NCI-H460 (cell line): ENCODE measurements at places on chromosomes 6 and 20.

- no peak for DNase-seq
Observed at GRCh38 chr6:1917626-1918371, 308.1 kb downstream of the FOXC1 start.

DNA sequence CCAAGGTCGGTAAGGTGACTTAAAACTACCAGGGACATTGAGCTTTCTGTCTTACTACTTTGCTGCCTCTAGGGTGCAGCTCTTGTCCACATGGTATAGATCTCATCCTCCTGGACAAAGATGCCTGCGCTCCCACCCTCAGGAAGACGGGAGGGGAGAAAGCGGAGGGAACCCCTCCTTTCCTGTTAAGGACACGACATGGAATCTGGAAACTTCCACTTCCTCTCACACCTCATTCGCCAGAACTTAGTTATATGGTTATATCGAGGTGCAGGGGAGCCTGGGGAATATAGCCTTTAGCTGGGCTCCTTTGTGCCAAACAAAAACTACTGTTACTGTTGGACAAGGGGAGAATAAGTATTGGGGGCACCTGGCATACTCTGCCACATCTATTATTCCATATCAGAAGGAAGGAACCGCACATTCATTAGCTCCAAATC, 224.3 kb upstream of the TSHZ2 start:
- no peak for DNase-seq

DNA sequence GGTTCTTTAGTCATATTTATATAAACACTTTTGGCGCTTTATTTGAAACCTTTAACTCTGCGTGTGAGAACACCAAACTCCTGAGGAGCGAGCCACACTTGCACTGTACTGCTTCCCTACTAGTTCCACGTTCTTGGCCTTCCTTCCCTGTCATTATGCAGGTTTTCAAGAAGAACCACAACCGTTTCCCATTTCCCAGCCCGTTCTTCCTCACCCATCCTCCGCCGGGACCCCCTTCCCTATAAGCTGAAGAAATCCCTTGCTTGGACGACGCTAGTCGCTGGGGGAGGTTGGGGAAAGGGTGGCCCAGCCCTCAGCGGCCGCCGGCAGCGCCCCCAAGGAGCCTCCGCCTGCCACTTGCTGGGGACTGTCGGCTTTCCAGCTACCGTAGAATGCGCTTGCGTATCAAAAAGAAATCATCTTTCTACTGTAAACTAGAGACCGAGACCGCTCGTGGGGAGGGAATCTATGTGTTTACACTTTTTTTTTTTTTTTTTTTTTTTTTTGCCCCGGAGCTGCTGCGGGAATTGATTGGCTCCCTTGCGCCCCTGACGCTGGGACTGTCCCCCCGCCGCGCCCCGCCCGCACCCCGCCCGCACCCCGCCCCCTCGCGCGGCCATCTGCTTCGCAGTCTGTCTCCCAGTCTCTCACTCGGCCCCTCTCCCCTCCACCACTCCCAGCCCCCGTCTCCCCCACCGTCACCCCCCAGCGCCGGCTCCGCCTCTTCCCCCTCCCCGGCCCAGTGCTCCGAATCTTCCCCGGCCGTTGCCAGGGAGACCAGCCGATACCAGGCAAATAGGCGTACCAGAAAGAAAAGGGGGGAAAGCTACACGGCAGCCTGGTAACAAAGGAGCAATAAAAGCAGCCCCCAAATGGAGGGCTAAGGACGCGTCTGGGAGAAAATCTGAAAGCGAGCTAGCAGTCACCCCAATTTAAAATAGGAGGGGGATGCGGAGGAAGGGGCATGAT, 2.3 kb upstream of the MARCKS start:
- DNase-seq = no peak

DNA sequence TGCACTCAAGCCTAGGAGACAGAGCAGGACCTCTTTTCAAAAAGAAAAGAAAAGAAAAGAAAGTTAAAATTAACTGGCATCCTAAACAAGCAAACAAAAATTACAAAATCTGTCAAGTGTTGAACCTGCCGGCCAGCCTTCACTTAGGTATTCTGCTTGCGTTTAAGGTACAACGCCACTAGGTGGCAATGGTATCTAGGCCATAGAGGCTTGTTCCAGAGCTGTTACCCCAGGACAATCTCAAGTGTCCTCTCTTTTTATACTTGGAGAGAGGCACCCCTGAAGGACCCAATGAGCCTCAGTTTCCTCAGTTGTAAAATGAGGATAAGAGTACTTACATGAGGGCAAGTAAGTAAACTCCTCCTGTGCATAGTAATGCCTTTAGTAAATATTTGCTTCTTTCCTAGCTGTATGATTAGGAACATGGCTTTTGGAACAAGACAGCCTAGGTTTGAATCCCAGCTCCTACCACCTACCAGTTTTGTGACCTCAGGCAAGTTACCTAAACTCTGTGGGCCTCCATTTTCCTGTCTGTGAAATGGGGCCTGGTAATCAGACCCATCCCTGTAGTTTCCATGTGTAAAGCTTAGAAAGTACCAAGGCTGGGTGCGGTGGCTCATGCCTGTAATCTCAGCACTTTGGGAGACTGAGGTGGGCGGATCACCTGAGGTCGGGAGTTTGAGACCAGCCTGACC, 5.8 kb upstream of the PACSIN1 start:
- DNase-seq = peak; percentile 45

- DNase-seq = no peak
Observed at GRCh38 chr20:55067158-55067825, 591.9 kb downstream of the DOK5 start.

- no peak for DNase-seq
Observed at GRCh38 chr20:61119794-61120410, 132.2 kb upstream of the CDH4 start.
